PC-3 (cell line): ENCODE measurements at places on chromosomes 7 and 10. TPM values are rescaled to one million over a fixed set of nuclear protein-coding genes. Genes with fewer than 3 reads are reported as not detected.

GRCh38 chr7:101124376-101125056 lies 2.4 kb upstream of the SERPINE1 start:
- peak; percentile 64 for DNase-seq

DNA sequence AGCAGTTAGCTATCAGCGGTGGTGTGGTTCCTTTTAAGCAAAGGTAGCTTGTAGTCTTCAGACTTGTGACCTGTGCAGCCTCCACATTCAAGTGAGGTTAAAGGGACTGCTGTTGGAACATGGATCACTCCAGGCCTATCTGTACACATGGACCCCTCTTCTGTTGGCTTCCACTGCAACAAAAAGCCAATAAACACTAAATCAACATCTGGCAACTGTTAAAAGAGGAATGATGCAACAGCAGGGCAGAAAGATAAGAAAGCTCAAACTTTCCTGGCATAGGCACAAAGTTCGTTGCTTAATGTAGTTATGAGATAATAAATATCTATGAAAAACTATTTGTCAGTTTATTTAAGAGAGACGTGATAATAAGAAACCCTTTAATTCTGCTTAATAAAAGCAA lies 4.0 kb upstream of the MINPP1 start:
- DNase-seq: no peak

DNA sequence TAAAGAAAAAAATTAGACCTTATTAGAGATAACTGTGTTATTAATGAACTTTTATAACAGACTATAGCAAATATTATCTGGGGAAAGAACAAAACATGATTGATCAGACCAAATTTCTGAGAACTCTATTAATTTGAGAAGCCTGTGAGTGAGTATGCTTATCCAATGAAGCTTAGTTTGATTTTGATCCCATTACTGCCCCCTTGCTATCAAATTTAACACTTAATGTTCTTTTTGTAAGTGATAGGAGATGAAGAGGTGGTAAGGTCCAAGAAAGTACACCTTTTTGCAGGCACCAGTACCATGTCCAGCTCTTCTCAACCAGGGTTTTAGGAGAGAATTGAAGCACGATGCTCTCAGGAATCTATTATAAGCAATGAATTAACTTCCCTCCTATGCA lies 49.9 kb downstream of the ZNF365 start:
- DNase-seq: peak; percentile 64

- DNase-seq: no peak
Measured at GRCh38 chr10:88110355-88110754, 246.9 kb downstream of the PTEN start.

- no peak for DNase-seq
Measured at GRCh38 chr7:114109304-114109703, 190.5 kb upstream of the PPP1R3A start.

- DNase-seq: no peak
Measured at GRCh38 chr7:33862946-33863814, 42.2 kb upstream of the BMPER start.

DNA sequence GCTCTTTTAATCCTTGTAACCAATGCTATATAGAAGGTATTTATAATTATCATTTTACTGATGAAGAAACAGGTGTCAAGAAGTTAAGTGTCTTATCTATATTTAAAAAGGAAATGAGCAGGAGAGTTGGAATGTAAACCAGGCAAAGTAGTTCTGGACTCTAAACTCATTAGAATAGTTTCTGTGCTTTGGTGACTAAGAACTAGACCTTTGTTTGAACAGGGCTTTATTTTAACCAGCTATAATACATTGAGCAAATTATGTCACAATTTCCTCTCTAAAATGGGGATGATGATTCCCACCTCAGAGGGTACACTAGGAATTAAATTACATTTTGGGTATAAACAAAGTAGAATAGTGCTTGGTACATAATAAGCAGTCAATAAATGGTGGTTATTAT lies 236.0 kb downstream of the MAGI2 start:
- peak; percentile 45 for DNase-seq

DNA sequence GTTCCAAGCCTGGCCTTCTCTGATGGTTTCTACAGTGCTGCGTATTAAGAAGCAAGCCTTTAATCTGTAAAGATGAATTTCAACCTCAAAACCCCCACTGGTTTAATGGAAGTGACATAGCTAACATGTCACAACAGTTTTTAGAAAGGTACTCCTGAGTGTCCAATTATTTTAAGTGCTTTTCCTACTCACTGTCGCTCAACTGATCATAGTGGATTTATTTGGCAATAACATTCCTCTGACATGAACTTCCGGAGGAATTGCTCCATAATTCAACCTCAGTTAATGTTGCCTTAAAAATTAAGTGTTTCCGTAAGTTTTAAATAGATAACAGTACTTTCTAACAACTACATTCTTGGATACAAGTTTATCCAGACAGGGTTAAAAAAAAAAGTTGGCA lies 57.5 kb downstream of the AGMO start:
- DNase-seq: no peak

GRCh38 chr7:24366876-24367275 lies 82.9 kb downstream of the NPY start:
- DNase-seq: no peak

- DNase-seq: no peak
Measured at GRCh38 chr10:124262971-124263370, 155.8 kb downstream of the OAT start.

- DNase-seq: no peak
Measured at GRCh38 chr10:70932392-70933196, 44.2 kb upstream of the PCBD1 start.

DNA sequence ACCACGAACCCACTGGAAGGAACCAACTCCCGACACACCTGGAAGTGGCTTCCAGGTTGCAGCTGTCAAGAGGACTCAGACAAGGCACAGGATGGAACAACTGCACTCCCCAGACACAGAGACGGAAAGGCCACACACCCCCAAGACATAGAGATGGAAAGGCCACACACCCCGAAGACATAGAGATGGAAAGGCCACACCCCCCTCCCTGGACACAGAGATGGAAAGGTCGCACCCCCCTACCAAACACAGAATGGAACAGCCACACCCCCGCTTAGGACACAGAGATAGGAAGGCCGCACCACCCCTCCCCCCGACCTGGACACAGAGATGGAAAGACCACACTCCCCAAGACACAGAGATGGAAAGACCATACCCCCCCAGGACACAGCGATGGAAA lies 7.6 kb downstream of the ZNF511 start:
- no peak for DNase-seq

DNA sequence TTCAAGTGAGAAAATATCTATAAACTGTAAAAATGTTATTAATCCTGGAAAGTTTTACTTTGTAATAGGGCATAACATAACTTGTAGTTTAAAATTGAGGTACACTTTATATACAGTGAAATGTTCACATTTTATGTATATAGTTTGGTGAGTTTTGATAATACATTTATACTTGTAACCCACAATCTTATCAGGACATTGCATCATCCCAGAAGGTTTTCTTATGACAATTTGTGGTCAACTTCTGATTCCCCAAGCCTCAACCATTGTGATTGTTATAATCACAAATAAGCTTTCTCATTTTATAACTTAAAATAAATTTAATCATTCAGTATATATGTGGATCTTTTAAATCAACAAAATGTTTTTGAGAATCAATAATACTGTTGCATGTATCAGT lies 151.1 kb downstream of the TFPI2 start:
- DNase-seq: no peak

Gene TNKS2
- total RNA-seq: 14.5 and 23.3 TPM in 2 replicates

Gene ABCC2
- 0.35 and 2.4 TPM in 2 replicates for total RNA-seq

Gene MEOX2
- total RNA-seq: not detected in 2 replicates

Gene NKX2-3
- total RNA-seq: 0.07 TPM in 1 of 2 replicates, not detected in the other

Gene FAM25C
- not detected in 2 replicates for total RNA-seq
